ENCODE measurements at places on chromosomes 7 and 10. TPM values are rescaled to one million over a fixed set of nuclear protein-coding genes. Genes with fewer than 3 reads are reported as not detected.
A peak's percentile ranks its signal among the peaks of the same experiment; 100 is the strongest.

DNA sequence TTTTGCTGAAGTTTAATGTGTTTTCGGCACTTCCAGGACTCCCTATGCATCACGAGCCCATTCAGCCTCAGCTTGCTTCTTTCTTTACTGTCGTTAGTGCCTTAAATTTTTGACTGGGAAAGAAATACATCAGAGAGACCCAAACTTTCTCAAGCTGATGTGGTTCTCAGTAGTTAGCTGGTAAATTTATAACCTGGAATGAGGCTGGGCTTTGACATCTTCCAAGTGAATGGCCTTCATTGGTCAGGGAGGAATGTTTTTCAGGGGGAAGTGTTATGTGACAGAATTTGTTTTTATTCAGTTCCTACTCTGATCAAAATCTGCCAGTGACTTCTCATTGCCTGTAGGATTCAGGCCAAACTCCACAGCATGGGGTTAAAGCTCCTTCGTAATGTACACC, 296.9 kb downstream of the SORCS3 start:
- no peak for DNase-seq

- DNase-seq = peak; percentile 92
Measured at GRCh38 chr7:56079450-56080185, 13.1 kb downstream of the PHKG1 start.

DNA sequence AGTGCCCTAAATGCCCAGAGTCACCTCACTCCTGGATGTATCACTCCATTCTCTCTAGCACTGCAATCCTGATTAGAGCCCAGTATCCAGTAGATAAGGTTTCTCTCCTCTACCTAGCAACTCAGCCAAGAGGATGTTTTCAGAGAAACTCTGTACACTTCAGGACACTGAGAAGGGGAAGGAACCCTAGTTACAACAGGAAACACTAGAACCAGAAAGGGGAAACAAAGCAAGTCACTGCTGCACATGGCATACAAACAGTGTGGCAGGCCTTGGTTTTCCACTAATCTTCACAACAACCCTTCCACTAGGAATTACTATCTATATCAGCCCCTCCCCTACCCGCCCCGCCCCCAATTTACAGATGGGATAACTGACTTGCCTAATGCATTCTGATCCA, 1.6 kb downstream of the FAM204A start:
- no peak for DNase-seq

DNA sequence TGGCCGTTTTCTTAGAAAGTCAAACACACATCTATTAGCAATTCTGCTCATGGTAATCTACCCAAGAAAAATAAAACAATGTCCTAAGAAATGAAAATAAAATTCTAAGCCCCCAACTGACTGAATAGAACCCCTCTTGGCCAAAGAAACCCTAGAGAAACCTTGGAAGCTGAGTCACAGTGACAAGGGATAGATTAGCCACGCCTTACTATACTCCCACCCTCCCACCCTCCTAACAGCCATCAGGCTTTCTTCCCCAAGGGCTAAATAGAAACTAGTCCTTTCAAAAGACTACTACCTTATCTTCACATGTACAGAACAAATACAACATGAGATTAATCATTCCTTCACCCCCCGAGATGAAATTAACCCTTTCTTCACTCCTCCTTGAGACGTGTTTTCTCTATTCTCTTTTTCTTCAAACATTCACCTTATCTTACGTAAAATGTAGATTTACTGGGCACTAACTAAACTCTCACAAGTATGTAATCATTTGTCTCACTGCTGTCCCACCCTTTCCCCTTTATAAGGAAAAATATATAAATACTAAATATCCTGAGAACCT, 57.5 kb downstream of the HTR7 start:
- DNase-seq = no peak

DNA sequence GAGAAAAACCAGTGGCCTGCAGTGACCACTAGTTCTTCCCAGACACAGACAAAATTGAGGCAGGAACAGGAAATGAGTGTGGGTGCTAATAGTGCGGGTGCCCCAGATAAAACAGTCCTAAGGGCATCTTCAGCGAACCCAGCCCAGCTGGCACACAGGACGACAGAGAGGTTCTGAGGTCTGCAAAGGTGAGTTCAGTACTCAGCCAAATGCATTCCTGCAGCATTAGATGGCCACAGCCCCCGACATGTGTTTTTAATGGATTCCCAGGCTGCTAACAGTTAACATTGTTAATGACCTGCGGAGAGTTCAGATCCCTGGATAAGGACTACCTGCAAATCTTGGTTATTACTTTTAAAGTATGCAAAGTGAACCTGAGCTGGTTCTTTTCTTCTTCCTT, 196.0 kb downstream of the HIBADH start:
- no peak for DNase-seq

C10orf67 gene
- 0.54 TPM for total RNA-seq

GRCh38 chr7:147047696-147048095, 931.1 kb downstream of the CNTNAP2 start:
- DNase-seq = no peak

SLC37A3 gene
- total RNA-seq = 9.5 TPM

DNA sequence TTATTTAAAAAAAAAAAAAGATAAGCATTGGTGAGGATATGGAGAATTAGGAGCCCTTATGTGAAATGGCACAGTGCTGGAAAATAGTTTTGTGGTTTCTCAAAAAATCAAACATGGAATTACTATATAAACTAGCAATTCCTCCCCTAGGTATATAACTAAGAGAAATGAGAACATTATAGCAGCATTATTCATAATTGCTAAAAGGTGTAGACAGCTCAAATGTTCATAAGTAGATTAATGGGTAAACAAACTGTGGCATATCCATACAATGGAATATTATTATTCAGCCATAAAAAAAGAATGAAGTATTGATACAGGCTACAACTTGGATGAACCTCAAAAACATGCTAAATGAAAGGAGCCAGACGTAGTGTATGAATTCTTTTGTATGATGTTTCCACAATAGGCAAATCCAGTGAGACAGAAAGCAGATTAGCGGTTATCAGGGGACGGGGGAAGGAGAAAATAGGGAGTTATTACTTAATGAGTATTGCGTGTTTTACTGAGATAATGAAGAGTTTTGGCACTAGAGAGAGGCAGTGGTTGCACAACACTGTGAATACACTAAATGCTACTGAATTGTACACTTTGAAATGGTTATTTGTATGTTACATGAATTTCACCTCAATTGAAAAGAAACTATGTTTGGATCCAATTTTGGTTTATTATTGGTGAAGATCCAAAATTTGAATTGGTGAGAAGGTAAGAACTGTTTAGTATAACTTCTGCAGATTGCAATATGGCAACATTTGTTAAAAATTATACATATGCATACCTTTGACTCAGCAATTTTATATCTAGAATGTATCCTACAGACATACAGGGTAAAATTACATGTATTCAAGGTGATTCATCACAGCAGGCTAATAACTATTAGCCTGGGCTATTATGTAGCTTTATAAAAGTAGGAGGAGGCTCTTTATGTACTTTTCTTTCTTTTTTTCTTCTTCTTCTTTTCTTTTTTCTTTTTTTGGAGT, 69.7 kb downstream of the VCL start:
- no peak for DNase-seq

DNA sequence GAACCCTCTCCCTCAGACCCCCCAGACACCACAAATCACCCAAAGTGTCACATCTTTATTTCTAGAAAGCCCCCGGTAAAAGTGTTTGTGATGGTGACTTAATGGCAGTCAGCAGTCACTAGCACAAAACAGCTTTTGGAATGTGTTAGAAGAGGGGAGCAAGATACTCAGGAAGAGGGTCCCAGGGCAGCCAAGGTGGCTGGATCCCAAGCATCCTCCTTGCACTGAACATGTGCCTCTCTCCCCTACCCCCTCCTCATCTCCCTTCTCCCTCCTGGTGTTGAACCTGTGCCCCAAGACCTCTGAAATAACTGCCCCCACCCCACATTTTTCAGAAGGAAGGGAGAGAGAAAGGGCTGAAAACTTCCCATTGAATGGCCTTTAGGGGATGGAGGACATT, 37.8 kb upstream of the MXI1 start:
- DNase-seq = no peak

RGR gene
- total RNA-seq = 1.7 TPM

DNA sequence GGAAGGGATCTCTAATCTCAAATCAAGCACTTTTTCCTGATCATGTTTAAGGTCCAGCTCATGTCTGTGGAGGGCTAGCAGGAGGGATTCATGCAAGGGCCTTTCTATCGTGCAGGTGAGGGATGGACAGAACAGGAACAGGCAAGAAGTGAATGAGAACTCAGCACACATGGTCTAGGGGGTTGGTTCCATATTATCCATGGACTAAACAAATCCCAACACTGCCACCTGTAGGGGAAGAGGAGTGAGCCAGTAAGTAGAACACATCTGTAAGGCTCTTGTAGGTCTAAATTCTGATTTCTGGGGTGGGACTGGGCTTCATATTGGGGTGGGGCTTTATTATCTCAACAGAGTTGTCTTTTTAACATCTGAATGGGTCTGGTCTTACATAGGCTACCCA, 138.0 kb upstream of the TARP start:
- no peak for DNase-seq

PLXDC2 gene
- 12.2 TPM for total RNA-seq

- no peak for DNase-seq
Measured at GRCh38 chr10:75117995-75118394, 6.5 kb downstream of the SAMD8 start.

ACBD7 gene
- total RNA-seq = not detected

CPN1 gene
- not detected for total RNA-seq

DNA sequence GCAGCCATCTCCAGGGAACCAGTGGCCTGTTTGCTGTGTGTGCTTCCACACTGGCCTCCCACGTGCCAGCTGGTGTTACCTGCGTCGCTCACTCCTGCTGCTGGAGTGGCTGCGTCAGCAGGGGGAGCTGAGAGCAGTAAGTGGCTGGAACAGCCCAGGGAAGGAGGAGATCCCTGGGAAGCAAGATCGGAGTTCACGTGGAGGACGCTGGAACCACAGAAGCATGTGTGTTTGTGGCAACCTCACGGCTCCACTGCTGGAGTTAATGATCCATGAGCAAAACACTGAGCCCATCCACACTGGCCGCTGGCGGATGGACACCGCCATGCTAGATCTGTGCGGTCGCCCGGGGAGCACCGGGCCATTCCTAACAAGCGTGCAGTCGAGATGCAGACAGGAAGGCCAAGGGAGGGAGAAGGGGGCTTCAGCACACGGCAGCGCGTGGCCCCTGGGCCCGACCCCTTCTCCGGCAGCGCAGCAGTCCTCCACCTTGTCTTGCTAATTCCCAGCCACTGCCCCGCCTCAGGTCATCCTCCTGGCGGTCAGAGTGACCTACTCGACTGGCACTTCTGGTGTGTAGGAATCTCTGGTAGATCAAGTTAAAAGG, 68.5 kb upstream of the EEPD1 start:
- DNase-seq = peak; percentile 55

DNA sequence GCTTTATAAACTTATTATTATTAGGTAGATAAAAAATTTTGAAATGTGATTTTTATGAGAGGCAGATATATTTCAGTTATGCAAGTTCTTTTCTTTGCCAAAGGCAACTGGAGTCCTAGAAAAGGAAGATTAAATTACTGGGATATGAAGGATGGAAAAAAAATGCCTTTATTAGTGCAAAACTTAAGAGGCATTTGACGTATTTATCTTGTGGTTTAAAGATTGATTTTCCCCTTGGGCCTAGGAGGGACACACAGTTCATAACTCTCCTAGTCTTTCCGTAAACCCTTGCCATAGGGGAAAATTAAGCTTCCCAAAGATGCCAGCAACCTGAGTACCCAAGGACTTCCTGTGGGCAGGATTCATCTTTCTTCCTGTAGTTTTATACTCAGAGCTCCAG, 3.1 kb upstream of the STEAP4 start:
- no peak for DNase-seq

SPDYE6 gene
- total RNA-seq = not detected

- peak; percentile 61 for DNase-seq
Measured at GRCh38 chr10:21989453-21990154, 13.9 kb downstream of the DNAJC1 start.

- DNase-seq = no peak
Measured at GRCh38 chr10:5752301-5752871, 60.8 kb downstream of the GDI2 start.

DNA sequence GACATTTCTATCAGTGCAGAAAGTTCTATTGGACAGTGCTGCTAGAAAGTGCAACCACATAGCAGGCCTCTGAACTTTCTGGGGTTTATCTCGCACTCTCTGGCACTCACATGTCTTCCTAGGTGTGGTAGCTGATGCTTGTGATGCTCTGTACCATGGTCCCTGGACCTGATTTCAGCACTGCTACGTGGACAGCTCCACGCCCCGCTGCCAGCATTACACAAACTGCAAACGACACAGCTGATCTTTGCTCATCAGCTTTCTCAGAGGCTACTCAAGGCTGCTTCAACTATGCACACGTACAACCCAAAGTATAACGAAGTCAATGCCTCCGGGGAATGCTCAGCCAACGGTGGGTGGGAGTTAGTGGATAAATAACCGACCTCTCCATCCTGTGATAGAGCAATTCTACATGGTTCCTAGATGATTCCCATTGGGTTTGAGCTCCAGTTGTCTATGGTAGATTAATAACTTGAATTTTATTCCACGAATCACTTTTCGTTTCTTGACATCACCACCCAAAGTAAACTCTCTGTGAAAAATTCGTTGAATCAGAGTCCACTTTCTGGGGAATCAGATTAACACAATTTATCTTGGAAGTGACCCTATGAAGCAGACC, 302.5 kb downstream of the ACTR3B start:
- no peak for DNase-seq

DNA sequence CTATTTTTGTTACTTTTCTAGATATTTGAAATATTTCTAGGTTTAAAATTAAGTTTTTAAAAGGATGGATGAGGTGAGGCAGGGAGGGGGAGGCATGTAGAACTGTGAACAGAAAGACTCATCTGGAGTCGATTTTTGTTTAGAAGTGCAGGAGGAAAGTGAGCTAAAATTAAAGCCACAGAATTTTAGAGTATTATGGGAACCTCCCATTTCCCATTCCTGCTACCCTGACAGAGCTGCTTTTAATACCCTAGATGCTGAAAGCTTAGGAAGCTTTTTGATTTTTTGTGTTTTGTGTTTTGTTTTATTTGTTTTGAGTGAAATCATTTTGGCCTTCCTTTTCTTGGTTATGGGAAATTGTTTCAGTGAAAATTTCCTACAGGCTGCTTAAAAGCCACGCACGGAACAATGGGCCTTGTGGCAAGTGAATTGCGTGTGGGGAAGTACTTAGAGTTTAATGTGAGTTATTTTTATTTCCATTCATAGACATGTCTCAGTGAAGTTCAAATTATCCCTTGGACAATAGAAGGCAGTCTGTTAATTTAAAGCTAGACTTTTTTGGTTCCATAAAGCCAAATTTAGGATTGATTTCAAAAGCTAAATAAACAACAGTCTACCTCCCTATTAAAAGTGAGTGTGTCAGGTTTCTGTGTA, 102.0 kb upstream of the HDAC9 start:
- DNase-seq = no peak
